ENCODE measurements at places on chromosomes 4 and X.
A peak's percentile ranks its signal among the peaks of the same experiment; 100 is the strongest.

- DNase-seq, result no peak
Observed at GRCh38 chr4:159291176-159291575, 188.3 kb downstream of the RAPGEF2 start.

GRCh38 chrX:19057856-19058255 is 64.4 kb downstream of the ADGRG2 start:
- no peak for DNase-seq

DNA sequence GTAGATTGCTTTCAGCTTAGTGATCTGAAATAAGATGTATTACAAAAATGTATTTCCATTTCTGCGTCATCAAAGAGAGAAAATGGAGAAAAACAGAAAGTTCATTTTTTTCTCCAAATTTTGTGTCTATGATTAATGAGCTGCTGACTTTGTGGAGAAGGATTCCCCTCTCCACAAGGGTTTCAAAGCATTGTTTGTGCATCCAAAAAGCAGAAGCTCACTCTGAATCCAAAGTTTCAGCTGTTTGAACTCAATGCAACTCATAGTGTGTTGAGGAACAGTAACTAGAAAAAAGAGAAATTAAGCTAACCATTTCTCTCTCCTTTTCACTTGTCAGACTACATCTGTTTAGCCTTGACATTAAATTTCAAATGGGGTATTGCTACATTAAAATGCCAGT is 62.9 kb upstream of the SLC7A11 start:
- DNase-seq, result no peak

- no peak for DNase-seq
Observed at GRCh38 chrX:146056511-146057081, 239.0 kb downstream of the SLITRK2 start.

GRCh38 chrX:105816517-105816916 is 5.8 kb upstream of the NRK start:
- DNase-seq, result no peak

GRCh38 chrX:114047558-114047957 is 536.3 kb upstream of the HTR2C start:
- no peak for DNase-seq

GRCh38 chr4:140094438-140095420 is 59.3 kb downstream of the MAML3 start:
- no peak for DNase-seq

GRCh38 chrX:149938427-149938880 is at the start of gene EOLA2:
Gene EOLA2 (minus strand): TSS chrX:149938491. CDS start chrX:149933874, 4,617 bp downstream.
- DNase-seq, result peak; percentile 99

- no peak for DNase-seq
Observed at GRCh38 chr4:3472411-3473141, 9.5 kb downstream of the DOK7 start.

DNA sequence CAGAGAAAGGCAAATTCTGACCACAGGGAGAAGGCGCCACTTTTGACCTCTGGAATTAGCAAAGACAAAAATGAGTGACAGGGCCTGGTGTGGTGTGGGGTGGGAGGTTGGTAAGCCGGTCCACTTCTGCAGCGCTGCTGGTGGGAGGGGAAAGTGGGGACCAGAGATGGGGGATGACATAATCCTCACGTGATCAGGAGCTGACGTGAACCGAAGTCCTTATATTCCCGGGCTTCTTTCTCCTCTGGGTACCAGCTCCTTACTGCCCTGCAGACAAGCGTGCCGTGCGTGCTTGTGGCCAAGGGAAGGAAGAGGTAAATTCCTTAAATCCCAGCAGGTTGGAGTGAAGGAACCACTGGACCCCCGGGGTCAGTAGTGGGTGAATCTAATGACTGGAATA is at the start of gene TCEAL7:
Gene TCEAL7 (plus strand): TSS at position 249 of the 400 bp plus-strand sequence. CDS start 1,165 bp downstream, outside the sequence.
- DNase-seq, result peak; percentile 48

DNA sequence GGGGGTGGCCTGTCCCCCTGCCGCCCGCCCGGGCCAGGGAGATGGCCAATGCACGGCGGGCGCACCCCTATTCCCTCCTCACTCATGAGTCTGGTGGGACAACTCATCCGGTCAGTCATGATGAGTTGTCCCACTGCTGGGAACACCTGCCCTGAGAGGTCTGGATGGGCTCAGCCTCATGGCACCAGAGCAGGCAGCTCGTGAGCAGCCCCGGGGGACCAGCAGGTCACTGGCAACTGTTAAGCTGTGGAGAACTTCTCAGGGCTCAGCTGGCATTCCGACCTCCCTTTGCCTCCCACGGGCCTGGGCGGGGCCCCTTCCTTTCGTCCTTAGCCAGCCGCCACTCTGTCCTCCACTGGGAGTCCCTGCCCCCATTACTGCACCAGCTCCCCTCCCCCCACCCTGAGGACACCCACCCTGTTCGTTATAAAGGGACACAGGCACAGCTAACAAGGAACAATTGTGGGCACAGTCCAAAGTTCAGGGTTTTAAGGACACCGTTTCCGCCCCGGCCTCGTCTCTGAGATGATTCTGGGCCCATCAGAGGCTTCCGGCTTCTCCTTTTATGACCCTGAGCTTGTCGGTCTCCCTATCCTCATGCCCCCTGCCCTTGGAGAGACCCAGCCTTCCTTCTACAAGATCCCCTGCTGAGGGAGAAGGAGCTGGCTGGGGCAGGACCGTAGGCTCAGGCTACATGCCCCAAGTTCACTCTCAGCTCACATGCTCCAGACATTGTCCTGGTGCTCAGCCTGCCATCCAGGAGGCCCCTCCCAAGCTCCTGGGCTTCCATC is 14.6 kb upstream of the KIAA0232 start:
- DNase-seq, result no peak

DNA sequence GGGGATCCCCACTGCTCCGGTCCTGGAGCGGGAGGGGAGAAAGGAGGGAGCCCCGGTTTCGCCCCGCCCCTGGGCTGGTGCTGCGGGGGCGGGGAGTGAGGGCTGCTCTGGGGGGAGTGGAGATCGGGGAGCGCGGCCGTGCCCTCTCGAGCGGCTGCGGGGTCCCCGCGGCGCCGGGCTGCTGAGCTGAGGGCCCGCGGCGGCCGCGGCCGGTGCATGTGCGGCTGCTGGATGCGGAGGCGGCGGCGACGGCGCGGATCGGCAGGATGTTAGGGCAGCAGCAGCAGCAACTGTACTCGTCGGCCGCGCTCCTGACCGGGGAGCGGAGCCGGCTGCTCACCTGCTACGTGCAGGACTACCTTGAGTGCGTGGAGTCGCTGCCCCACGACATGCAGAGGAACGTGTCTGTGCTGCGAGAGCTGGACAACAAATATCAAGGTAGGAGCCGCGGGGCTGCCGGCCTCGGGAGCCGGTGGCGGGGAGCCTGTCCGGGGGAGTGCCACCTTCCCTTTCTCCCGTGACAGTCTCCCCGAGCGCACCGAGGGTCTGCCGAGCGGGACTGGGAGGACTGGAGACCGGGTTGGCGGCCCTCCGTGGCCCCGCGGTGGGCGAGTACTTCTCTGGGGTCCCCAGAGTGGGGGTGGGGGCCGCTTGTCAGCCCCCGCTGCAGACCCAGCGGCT is at the start of gene ING2:
Gene ING2 (plus strand): TSS at position 129 of the 681 bp plus-strand sequence. CDS start 138 bp downstream, at position 267.
- no peak for DNase-seq

DNA sequence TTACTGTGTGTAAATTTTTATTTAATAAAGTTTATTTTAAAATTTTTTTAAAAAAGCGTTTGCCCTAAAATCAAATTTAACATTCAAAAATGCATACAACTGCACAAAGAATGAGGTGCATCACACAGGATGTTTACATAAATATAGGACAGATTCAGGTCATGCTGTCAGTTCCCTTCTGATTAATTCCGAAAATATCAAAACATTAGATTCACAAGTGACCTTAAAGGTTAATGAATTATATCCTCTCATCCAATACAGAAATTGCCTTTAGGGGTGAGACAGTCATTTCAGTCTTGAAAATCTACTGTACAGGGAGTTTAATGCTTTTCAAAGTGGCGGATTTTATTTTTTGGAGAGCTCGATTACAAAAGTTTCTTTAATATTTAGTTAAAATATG is 208.7 kb upstream of the FTHL17 start:
- DNase-seq, result no peak

- peak; percentile 64 for DNase-seq
Observed at GRCh38 chr4:126405369-126405982, 1090.7 kb downstream of the FAT4 start.

- no peak for DNase-seq
Observed at GRCh38 chr4:5030221-5030620, 11.0 kb upstream of the CYTL1 start.

- no peak for DNase-seq
Observed at GRCh38 chr4:38769857-38770256, 12.9 kb downstream of the TLR10 start.

DNA sequence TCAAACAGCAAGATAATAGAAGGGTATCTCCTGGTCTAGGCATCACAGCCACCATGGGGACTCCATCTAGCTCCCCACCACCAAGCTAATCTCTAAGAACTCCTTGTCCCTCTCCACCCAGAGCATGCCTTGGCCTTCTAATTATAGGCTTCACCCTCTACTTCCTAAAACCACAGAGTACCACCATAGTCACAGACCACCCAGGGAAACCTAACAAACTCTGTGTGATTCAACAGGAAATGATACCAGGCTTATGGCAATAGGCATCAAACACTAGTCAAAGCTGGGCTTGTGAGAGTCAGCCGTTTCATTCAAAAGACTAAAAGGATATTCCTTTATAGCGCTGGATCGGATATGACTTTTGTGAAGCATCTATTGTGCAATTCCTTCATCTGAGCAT is 91.5 kb upstream of the NALF2 start:
- no peak for DNase-seq

DNA sequence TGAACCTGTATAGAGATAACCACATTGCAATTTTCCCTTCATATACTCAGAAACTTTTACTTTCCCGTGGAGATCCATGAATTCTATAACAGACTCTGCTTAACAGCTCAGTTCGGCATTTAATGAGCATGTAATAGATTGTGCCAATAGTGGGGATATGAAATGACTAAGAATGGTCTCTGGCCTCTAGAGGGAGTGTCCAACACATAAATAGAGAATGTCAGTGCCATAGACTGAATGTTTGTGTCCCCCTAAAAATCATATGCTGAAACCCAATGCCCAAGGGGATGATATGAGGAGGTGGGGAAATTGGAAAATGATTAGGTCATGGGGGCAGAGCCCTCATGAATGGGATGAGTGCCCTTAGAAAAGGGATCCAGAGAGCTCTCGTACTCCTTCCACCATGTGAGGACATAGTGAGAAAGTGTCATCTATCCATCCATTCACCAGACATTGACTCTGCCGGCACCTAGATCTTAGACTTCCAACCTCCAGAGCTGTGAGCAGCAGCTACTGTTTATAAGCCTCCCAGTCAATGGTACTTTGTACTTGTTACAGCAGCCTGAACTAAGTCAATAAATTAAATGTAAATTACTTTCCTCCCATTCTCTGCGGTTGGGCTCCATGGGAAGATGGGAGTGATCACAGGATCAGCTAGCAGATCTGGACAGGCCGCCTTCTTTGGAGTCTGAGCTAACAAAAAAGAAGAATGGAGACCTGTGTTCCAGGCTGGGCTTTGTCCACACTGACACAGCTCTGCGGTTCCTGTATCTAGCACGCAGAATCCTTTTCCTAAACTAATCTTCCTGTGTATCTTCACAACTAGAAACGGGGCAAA is 28.1 kb upstream of the HPSE start:
- peak; percentile 64 for DNase-seq

DNA sequence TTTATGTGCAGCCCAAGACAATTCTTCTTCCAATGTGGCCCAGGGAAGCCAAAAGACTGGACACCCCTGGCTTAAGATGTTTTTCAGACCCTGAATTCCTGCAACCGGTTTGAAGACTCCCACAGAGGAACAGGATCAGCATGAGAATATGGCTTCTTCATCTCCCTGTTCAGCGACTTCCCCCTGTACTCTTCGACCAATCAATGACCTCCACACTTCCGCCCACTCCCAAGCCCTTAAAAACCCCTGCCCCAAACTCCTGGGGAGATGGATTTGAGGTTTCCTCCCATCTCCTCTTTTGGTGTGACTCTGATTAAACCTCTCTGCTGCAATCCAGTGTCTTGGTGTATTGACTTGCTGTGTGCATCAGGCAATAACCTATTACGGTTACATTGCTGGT is 344.4 kb downstream of the NR3C2 start:
- no peak for DNase-seq

DNA sequence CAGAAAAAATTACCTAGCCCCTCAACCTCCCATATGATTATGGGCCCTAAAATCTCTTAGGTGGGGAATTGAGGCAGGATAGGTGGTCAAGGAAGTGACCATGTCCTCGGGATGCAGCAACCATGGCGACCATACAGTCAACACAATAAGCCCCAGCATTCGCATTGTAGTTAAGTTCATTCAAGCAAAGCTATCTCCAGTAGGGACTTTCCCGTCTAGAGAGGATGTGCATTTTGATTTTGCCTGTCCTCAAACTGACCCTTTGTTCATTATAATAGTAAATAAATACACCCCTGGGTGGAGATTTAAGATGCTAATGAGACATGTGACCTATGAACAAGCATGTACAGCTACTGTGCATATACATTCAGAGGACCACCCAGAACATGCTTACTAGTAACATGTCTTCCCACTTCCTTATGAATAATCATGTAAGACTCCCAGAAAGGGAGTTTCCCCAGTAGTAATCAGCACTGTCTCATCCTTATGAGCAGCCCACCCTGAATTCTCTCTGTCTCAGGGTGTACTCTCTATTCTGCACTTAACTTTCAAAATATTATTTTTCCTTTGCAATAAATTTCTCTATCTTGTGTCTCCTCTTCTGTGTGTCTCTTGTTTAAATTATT is 74.3 kb downstream of the NUDT11 start:
- DNase-seq, result no peak

GRCh38 chrX:11472381-11472780 is 179.2 kb downstream of the AMELX start:
- no peak for DNase-seq

- DNase-seq, result peak; percentile 7
Observed at GRCh38 chrX:102517326-102517725, 787 bp upstream of the TMSB15A start.

DNA sequence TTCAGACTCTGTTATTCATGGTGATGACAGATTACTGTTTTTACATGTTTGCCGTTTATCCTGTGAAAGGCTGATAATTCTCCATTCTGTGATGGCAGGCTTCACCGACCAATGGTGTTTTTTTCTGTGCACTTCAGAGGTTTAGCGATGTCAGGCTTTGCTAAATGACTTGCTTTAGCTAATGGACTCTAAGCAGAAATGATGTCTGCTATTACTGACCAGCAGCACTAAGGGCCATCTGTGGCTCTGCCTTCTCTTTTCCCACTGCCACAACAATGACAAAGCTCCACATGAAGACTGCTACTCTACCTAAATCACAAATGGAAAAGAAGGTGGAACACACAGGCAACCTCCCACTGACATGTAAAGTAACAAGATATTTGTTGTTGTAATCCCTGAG is 68.4 kb upstream of the ALB start:
- no peak for DNase-seq

- no peak for DNase-seq
Observed at GRCh38 chr4:81455897-81456296, 15.8 kb downstream of the RASGEF1B start.

GRCh38 chr4:635851-636627 is 10.7 kb downstream of the PDE6B start:
- no peak for DNase-seq

- no peak for DNase-seq
Observed at GRCh38 chr4:163901319-163901718, 406.8 kb downstream of the TMA16 start.

DNA sequence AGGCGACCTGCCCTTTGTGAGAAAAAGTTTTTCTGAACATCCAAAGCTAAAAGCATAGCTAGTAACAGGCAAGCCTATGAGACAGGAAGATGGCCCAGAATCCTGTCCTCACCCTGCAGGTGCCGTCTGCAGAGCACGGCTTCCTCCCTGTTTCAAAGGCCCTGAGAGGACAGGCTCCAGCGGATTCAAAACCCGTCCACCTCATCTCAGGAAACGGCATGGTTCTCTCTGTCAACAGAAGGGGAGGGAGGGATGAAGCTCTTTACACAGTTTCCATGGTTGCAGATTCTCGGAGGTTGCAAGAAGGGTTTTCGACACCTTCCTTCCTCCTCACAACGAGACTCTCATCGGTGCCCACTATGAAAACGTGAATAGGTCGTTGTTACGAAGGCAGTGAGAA is 8.3 kb downstream of the PPP2R3B start:
- DNase-seq, result no peak
